ENCODE measurements at places on chromosomes 4 and X.
A peak's percentile ranks its signal among the peaks of the same experiment; 100 is the strongest.

DNA sequence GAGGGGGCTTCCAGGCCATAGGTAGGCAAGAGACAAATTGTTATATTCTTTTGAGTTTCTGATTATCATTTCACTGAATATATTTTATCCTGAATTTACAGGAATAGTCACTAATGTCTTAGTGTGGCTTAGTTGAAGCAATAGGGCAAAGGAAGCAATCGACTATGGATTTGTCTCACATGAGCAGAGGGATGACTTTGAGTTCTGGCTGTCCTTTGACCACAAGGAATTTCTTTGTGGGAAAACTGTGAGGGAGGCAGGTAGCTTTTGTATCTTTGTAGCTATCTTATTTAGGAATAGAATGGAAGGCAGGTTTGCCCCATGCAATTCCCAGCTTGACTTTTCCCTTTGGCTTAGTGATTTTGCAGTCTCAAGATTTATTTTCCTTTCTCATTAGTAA is 207.3 kb upstream of the ANXA10 start:
- DNase-seq = no peak

GRCh38 chr4:33941854-33942253 is 2302.5 kb downstream of the ARAP2 start:
- DNase-seq = no peak

GRCh38 chrX:136397001-136397400 is 90.7 kb upstream of the BRS3 start:
- DNase-seq = no peak

DNA sequence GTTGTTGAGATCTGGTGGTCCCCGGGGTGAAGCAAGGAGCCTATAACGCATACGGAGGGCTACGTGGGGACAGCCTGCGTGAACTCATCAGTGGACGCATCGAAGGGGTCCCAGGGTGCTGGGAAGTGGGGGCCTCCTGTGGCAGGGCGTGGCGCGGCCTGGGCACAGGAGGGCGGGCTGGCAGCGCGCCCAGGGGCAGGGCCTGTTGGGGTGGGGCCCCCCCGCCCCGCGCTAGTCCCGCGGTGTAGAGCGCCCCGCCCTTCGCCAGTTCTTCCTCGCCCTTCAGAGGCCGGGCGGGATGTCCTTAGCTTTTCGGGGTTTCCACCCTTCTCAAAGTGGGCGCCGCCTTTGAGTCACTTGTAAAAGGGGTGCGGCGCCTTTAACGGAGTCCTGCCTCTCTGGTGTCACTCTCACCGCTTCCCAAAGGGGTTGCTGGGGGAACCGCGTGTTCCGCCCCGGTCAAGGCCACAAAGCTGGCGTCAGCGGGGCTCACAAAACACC is 632 bp downstream of the PLP2 start:
- no peak for DNase-seq

GRCh38 chrX:71859637-71860036 is 51.0 kb upstream of the NHSL2 start:
- peak; percentile 3 for DNase-seq

DNA sequence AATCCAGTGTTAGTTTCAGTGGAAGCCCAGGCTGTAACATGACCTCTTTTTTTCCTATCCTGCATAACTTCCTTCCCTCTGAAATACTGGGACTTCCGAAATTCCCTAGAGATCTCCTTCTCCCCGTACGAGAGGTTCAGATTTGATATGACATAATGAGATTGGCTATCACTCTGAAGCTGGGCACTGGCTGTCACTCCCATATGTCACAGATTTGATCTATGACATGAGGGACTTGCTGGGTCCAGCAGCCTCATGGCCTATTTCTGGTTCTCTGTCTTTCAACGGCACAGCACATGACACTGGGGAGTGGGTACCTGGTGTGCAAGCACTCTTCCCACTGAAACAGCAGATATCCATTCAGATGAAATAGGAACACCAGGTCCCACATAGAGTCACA is 36.7 kb downstream of the PF4 start:
- no peak for DNase-seq

Data from AG09319 (cell line).